ENCODE measurements at places on chromosomes 1 and 21. TPM values are rescaled to one million over a fixed set of nuclear protein-coding genes. Genes with fewer than 3 reads are reported as not detected.

DNA sequence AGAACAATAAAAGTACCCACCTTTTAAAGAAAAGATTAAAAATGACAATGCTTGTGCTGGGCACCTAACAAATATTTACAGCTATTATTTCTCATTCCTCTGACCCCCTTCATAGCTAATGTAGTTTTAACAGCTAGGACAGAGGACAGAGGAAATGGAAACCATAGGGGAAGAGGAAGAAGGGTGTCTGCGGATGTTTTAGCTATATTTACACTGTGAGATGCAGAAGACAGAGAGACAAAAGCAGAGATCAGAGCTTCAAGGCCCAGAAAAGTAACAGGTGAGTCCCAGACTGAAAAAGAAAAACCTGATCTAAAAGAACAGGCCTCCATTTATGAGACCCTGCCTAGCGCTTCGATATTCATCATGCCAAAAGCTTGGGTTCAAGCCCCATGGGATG lies 72.0 kb downstream of the ZNF281 start:
- H3K4me3 ChIP-seq: no peak overlapping the region
- H3K27ac ChIP-seq: no peak overlapping the region
- no peaks in the 10 kb centered on the region for H3K27me3 ChIP-seq
- H3K4me1 ChIP-seq: peaks cover 10% of the 10 kb centered on the region
- no peak for DNase-seq

DNA sequence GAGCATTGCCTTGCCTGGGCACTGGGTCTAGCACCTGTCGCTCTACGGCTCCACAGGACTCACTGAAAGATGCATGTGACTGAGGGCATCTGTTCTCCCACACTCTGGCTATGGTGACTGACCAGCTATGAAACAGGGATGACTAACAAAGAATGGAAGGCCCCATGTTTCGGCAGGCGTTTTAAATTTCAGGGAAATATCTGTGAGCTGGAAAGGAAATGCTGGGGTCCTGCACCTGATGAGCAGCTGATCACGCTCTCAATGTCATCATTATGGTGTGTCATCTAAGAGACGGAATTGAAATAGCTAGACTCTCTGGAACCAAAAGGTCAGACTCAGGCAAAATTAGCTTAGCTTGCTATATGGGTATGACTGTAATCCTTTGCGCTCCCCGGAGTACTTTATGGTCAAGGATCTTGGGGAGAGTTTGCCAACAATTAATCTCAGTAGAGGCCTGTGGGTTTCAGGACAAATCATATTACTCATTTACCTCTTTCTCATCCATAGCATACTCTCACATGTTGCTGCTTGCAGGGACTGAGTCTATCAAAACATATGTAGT lies 24.5 kb upstream of the PALMD start:
- DNase-seq: no peak
- no peak overlapping the region for H3K27ac ChIP-seq
- H3K4me1 ChIP-seq: peaks cover 6% of the 10 kb centered on the region
- no peaks in the 10 kb centered on the region for H3K36me3 ChIP-seq

Gene CFHR2
- not detected for total RNA-seq

DNA sequence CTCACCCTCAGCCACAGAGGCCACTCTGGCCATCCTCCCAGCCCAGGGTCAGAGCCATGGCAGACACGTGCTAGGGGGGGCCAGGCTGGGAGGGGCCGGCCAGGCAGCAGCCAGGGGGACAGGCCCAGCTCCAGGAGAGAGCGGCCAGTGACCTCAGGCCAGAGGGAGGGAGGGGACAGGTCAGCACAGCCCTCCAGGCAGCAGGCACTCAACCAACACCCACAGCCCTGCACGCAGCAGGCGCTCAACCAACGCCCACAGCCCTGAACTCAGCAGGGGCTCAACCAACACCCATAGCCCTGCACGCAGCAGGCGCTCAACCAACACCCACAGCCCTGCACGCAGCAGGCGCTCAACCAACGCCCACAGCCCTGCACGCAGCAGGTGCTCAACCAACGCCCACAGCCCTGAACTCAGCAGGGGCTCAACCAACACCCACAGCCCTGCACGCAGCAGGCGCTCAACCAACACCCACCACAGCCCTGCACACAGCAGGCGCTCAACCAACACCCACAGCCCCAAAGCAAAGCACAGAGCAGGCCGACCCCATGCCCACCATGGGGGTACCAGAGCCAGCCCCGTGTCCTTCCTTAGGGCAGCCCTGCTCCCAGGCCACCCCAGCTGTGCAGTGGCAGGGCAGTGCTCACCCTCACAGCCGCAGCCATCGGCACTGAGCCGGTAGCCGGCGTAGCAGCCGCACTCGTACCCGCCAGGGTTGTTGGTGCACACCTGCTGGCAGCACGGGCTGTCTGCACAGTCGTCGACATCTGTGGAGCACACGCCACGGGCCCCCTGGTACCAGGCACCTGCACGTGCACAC lies 55.9 kb downstream of the ARHGEF16 start:
- H3K36me3 ChIP-seq: no peaks in the 10 kb centered on the region
- no peaks in the 10 kb centered on the region for H3K27me3 ChIP-seq
- no peaks in the 10 kb centered on the region for H3K4me1 ChIP-seq
- no peak overlapping the region for H3K4me3 ChIP-seq
- no peak overlapping the region for H3K27ac ChIP-seq
- no peak for DNase-seq

GRCh38 chr1:218867941-218868626 lies 305.6 kb upstream of the LYPLAL1 start:
- no peak for DNase-seq
- no peak overlapping the region for H3K27ac ChIP-seq
- no peaks in the 10 kb centered on the region for H3K4me1 ChIP-seq
- no peaks in the 10 kb centered on the region for H3K36me3 ChIP-seq
- no peak overlapping the region for H3K4me3 ChIP-seq
- no peaks in the 10 kb centered on the region for H3K27me3 ChIP-seq

DNA sequence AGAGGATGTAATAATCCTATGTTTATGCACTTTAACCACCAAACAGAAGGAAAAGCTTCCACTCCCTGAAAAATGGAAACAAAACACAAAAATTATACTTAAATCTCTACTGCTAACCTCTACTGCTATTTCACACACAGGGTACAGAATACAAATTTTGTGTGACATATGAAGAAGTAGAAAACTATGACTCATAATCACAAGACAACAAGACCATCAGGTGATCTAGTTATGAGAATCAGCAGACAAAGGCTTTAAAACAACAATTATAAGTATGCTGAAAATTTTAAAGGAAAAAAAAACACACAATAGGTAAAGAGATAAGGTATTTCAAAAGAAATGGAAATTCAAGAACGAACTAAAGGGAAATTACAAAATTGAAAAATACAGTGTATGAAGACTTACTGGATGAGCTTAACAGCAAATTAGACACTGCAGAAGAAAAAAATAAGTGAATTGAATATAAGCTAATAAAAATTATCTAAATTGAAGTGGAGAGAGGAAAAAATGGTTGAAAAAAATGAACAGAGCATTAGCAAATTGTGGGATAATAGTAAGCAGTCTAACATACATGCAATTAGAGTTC lies 13.6 kb upstream of the NAV1 start:
- no peaks in the 10 kb centered on the region for H3K27me3 ChIP-seq
- H3K4me3 ChIP-seq: no peak overlapping the region
- DNase-seq: no peak
- no peaks in the 10 kb centered on the region for H3K36me3 ChIP-seq
- H3K27ac ChIP-seq: no peak overlapping the region

Gene AIM2
- total RNA-seq: 0.41 TPM

Gene GPR37L1
- total RNA-seq: 0.05 TPM

Gene ESRRG
- 58.5 TPM for total RNA-seq

- peak overlapping the region; percentile 56 for H3K27ac ChIP-seq
- no peaks in the 10 kb centered on the region for H3K27me3 ChIP-seq
- H3K36me3 ChIP-seq: peaks cover 13% of the 10 kb centered on the region
Measured at GRCh38 chr1:27005648-27006496, 6.8 kb downstream of the TENT5B start.

DNA sequence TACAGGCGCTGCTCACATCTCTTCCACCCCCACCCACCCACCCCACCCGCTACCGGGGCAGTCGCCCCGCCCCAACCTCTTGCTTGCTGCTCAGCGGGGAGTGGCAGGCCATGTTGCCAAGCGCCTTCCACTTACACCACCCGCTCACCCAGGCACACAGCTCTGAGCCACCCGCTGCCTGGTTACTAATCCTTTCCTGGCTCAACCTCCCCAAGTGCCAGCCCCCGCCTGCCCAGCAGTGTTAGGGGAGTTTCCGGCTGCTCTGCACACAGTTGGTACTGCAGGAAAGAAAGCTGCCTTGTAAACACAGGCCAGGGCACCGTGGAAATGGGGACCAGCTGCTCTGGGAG lies 56.2 kb downstream of the LACTBL1 start:
- peaks cover 8% of the 10 kb centered on the region for H3K4me1 ChIP-seq
- H3K36me3 ChIP-seq: no peaks in the 10 kb centered on the region

GRCh38 chr1:206142011-206142410 lies 24.8 kb upstream of the AVPR1B start:
- no peak overlapping the region for H3K27ac ChIP-seq
- H3K36me3 ChIP-seq: no peaks in the 10 kb centered on the region
- no peak for DNase-seq
- H3K27me3 ChIP-seq: peaks cover 19% of the 10 kb centered on the region
- H3K4me1 ChIP-seq: no peaks in the 10 kb centered on the region
- H3K4me3 ChIP-seq: no peak overlapping the region

DNA sequence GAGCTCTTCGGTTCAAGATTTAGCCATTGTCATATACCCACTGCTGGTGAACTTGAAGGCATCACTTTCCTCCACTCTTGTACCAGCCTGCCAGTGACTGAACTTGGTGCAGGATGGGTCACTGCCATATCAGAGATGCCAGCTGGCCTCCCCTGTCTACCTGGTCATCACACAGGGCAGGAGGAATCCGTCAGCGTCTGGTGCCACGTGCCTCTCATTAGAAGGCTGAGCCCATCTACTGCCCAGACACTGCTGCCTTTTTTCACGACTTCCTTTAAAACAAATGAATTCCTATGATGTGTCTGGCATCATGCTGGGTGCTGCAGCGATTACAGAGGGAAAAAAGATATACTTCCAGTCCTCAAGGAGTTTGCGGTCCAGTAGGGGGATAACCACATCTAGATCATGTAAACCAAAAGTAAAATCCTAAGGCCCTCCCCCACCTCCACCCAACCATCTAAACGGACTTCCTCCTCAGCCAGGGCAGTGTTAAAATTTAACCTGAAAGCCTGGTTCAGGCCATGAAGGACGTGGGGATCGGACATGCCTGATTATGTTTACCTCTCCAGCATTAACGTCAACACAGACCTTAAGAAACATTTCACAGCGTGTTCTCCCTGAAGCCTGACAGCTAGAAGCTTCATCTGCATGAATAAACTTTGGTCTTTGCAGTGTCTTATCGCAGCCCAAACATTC lies 29.2 kb upstream of the PDE9A start:
- no peak for DNase-seq
- H3K27me3 ChIP-seq: peaks cover 81% of the 10 kb centered on the region
- no peak overlapping the region for H3K4me3 ChIP-seq

Gene DHRS3
- total RNA-seq: 89.7 TPM

GRCh38 chr1:9235096-9235459 lies 504 bp downstream of the H6PD start:
- DNase-seq: no peak
- H3K4me3 ChIP-seq: peak overlapping the region; percentile 79
- H3K4me1 ChIP-seq: peaks cover 67% of the 10 kb centered on the region
- no peaks in the 10 kb centered on the region for H3K27me3 ChIP-seq
- no peaks in the 10 kb centered on the region for H3K36me3 ChIP-seq

- no peak overlapping the region for H3K27ac ChIP-seq
- H3K4me1 ChIP-seq: peaks cover 5% of the 10 kb centered on the region
- H3K27me3 ChIP-seq: no peaks in the 10 kb centered on the region
- H3K4me3 ChIP-seq: no peak overlapping the region
- H3K36me3 ChIP-seq: no peaks in the 10 kb centered on the region
Measured at GRCh38 chr1:168360151-168361021, 79.7 kb downstream of the TBX19 start.

DNA sequence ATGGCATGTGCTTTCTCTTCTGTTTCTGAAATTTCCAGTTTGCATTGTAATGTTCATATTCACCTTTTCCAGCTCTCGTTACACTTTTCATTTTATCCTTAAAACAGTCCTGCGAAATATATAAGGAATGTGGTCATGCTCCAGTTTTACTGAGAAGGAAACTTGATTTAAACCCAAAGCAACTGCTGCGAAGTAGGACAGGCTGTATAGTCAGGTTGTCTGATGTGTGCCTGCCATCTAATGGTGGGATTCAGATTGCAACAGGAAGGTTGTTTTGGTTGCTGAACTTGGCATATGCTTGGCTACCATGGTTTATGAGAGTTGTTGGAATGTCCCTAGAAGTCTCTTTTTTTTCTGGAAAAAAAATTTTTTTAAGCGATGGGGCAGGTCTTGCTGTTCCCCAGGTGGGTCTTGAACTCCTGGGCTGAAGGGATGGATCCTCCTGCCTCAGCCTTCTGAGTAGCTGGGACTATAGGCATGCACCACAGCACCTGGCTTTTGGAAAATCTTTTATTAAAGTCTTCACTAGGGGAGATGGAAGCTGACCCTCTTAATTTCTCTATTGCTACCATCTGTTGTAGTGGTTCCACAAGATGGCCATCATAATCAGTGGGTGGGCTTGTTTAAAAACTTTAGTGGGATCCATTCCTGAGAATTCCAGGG lies 86.9 kb downstream of the UCK2 start:
- no peaks in the 10 kb centered on the region for H3K27me3 ChIP-seq
- H3K4me3 ChIP-seq: no peak overlapping the region
- H3K36me3 ChIP-seq: no peaks in the 10 kb centered on the region

Gene LCE2A
- not detected for total RNA-seq

- H3K27ac ChIP-seq: no peak overlapping the region
- no peaks in the 10 kb centered on the region for H3K4me1 ChIP-seq
- H3K27me3 ChIP-seq: peaks cover 32% of the 10 kb centered on the region
- H3K4me3 ChIP-seq: no peak overlapping the region
- no peak for DNase-seq
Measured at GRCh38 chr1:157403203-157403602, 149.1 kb downstream of the FCRL5 start.

GRCh38 chr1:58823481-58824010 lies 39.7 kb upstream of the JUN start:
- no peak overlapping the region for H3K4me3 ChIP-seq
- H3K27ac ChIP-seq: no peak overlapping the region
- no peak for DNase-seq
- H3K4me1 ChIP-seq: peaks cover 41% of the 10 kb centered on the region
- no peaks in the 10 kb centered on the region for H3K27me3 ChIP-seq

- H3K36me3 ChIP-seq: no peaks in the 10 kb centered on the region
- H3K4me1 ChIP-seq: peaks cover 15% of the 10 kb centered on the region
- no peak for DNase-seq
- no peaks in the 10 kb centered on the region for H3K27me3 ChIP-seq
- peak overlapping the region; percentile 65 for H3K27ac ChIP-seq
- peak overlapping the region; percentile 9 for H3K4me3 ChIP-seq
Measured at GRCh38 chr1:216805233-216805632, 82.0 kb upstream of the ESRRG start.

GRCh38 chr1:93798291-93798690 lies 80.7 kb downstream of the DNTTIP2 start:
- no peaks in the 10 kb centered on the region for H3K27me3 ChIP-seq
- H3K27ac ChIP-seq: peak overlapping the region; percentile 69
- no peak for DNase-seq
- peaks cover 16% of the 10 kb centered on the region for H3K4me1 ChIP-seq
- H3K4me3 ChIP-seq: no peak overlapping the region

Gene CR1
- 2.0 TPM for total RNA-seq

GRCh38 chr1:240946926-240947325 lies 335.0 kb upstream of the GREM2 start:
- H3K4me1 ChIP-seq: no peaks in the 10 kb centered on the region
- no peak for DNase-seq
- no peaks in the 10 kb centered on the region for H3K36me3 ChIP-seq
- no peaks in the 10 kb centered on the region for H3K27me3 ChIP-seq

- H3K4me3 ChIP-seq: no peak overlapping the region
- no peaks in the 10 kb centered on the region for H3K36me3 ChIP-seq
- H3K27me3 ChIP-seq: no peaks in the 10 kb centered on the region
- H3K27ac ChIP-seq: no peak overlapping the region
Measured at GRCh38 chr1:125065092-125065820, 3880.5 kb downstream of the SRGAP2C start.
